ENCODE measurements at places on chromosomes 2 and 18.

GRCh38 chr2:135245071-135245470 lies 193.0 kb downstream of the RAB3GAP1 start:
- no peak for DNase-seq

DNA sequence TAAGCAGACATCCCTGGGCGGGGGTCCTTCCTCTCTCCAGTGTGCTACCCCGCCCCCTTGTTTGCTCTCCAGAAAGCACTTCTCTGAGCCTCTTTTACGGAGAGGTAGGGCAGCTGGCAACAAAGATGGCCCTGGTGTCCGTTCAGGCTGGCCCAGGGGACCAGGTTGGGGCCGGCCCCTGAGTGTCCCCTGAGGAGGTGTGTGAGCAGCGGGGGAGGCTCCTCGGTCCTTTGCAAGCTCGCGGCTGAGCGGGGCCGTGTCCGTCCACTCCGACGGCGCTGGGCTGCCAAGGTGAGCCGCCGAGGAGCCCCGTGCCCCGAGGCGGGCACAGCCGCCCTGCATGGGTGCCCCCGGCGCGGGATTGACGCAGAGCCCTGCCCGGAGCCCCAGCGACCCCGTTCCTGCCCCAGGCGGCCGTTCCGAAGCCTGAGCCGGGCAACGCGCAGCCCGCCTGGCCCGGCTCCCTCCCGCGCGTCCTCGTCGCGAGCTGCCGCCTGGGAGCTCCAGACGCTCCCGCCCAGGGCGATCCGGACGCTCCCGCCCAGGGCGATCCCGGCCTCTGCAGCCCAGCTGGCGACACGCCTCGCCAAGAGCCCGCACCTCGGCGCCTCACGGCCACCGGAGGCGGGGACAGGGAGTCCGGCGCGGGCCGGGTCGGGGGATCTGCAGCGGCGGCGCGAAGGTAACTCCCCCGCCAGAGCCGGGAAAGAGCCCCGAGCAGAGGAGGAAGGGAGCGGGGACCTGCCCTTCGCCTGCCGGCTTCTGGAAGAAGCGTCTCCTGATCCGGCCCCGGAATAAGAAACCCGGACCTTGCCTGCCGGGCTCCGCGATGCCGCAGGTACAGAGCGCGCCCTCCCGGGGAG lies at the start of gene PROKR1:
Gene PROKR1, plus strand, starts transcription at position 569 of the 863 bp plus-strand sequence. CDS start 2,243 bp downstream, outside the sequence.
- no peak for DNase-seq

DNA sequence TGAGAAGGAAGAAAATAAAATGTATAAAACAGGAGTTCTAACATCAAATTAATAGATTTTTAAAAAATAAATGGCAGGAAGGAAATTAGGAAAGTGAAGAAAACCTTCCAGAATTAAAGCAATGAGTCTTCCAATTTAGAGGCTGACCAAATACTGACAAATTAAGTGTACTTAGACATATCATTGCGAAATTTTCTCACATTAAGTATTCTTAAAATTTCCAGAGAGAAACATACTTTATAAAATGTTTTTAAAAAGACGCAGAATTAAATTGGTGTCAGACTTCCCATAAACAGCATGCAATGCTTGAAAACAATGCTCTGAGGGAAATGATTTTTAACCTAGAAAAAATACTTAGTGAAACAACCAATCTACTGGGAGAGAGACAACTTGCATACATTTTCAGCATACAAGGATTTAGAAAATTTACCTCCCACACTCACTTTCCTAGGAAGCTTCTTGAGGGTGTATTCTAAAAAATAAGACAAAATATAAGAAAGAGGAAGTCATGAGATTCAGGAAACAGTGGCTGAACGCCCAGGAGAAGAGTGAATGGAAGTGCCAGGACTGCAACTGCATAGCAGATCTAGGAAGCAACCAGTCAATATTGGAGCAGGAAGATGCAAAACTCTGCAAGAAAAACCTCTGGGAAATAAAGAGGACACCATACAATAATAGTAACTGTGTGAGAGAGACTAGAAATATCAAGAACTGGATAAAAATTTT lies 339.9 kb downstream of the ADCYAP1 start:
- no peak for DNase-seq

DNA sequence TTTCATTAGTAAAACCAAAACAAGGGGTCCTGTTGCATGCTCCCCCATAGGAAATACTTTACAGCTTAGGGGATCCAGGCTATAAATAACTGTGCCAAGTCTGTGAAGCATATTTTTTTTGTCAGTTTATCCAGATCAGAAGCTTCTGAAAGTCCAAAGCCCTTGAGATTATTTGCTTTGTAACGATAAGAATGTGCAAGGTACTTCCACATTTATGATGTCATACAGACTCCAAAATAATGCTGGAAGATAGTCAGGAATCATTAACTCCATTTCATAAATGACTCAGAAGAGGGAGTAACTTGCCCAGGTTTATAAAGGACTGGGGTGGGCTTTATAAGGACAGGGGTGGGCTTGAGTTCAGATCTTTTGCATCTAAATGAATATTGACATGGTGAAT lies 29.3 kb downstream of the RDH14 start:
- DNase-seq: no peak

DNA sequence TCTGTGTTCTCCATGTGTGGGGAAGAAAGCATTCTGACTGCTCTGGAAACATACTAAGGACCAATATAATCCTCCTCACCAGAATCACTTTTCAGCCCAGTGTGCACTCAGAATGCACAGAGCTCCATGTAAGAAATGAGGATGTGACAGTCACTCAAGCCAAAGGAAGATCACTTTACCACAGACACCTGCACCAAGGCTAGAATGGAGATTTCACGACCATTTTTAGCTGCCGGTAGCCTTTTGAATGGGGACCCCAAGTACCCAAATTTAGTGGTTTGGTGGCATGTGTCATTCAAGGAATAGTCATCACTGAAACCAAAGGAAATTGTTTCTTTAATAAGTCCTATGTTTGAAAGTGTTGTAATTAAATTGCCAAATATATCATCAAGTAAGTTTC lies 613.2 kb upstream of the ACVR2A start:
- DNase-seq: no peak

GRCh38 chr18:7273301-7273921 lies 42.5 kb downstream of the LRRC30 start:
- DNase-seq: no peak

GRCh38 chr2:207920321-207920720 lies 105.0 kb downstream of the PLEKHM3 start:
- DNase-seq: no peak

DNA sequence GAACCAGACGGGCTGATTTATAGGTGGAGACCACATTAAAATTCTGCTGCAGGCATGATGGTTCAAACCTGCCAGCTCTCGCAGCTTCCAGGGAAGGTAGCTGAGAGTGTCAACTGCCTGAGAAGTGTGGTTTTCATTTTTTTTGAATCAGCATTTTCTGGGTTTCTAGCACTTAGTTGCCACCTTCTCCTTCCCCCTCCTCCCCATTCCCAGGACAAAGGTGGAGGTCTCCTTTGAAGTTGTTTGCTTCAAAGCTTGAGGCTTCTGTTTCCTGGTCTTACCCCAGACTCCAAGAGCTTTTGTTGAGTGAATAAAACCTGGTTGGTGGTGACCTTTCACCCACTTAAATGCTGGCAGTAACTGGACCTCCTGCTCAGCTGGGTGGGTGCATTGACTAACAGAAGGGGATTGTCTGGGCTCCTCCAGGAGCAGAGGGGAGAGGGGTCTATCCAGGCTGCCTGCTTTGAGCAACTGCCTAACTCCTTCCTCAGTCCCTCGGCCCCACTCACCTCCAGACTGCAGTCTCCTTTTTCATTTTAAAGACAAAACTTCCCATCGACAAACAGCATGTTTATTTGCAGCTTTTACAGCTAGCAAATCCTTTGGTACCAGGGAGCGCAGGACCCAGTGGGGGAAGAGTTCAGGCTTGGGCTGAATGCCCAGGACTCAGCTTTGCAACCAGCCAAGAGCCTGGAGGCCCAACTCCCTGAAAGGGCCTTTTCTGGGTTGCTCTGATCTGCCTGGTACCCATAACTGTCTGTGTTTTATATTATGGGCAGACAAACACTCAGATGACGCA lies 3.5 kb downstream of the RHOB start:
- no peak for DNase-seq

- no peak for DNase-seq
Measured at GRCh38 chr2:11004199-11004598, 92.5 kb downstream of the KCNF1 start.

DNA sequence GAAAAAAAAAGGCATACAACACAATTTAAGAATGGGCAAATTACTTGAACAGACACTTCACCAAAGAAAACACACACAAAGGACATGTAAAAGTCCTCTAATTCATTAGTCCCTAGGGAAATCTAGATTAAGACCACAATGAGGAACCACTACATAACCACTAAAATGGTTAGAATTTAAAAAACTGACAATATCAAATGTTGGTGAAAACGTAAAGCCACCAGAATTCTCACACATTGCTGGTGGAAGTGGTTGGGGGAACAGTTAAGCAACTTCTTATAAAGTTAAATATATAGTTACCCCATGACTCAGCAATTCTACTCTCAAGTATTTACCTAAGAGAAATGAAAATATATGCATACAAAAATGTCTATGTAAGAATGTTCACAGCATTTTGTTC lies 11.8 kb downstream of the RTN4 start:
- no peak for DNase-seq

DNA sequence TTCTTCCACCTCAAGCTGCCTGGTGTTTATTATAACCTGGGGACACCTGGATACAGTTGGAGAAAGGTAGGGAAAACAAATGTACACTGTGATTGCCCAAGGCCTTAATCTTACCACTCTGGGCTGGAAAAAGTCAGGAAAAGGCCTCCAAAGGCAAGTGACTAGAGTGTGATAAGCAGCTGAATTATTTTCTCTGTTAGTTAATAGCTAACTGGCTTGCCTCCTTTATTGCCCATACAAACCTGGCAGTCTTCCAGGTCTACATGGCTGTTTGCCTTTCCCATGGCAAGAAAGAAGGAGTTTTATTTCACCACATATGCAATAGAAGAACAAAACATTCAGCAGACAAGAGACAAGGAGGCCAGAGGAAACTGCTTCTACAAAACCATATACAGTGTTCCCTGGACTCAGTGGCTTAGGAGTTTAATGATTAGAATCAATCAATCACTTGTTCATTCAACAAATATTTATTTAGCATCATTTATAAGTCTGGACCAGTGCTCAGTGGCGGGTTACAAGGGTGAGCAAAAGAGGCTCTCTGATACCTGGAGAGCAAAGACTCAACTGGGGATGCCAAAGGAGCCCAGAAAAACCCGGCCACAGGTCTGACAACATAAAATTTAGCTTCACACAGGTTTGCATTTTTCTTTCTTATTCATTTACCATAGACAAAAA lies 27.5 kb upstream of the SUCLG1 start:
- no peak for DNase-seq

- no peak for DNase-seq
Measured at GRCh38 chr18:33010149-33010548, 237.3 kb upstream of the KLHL14 start.

- no peak for DNase-seq
Measured at GRCh38 chr2:3338340-3338739, 39.3 kb downstream of the EIPR1 start.

GRCh38 chr18:39058386-39059000 lies 1492.9 kb upstream of the CELF4 start:
- no peak for DNase-seq

GRCh38 chr2:128473175-128474035 lies 154.7 kb upstream of the HS6ST1 start:
- DNase-seq: no peak

GRCh38 chr2:144414324-144414845 lies 105.5 kb downstream of the ZEB2 start:
- no peak for DNase-seq

GRCh38 chr2:129276978-129277584 lies 702.4 kb upstream of the RAB6C start:
- DNase-seq: no peak

DNA sequence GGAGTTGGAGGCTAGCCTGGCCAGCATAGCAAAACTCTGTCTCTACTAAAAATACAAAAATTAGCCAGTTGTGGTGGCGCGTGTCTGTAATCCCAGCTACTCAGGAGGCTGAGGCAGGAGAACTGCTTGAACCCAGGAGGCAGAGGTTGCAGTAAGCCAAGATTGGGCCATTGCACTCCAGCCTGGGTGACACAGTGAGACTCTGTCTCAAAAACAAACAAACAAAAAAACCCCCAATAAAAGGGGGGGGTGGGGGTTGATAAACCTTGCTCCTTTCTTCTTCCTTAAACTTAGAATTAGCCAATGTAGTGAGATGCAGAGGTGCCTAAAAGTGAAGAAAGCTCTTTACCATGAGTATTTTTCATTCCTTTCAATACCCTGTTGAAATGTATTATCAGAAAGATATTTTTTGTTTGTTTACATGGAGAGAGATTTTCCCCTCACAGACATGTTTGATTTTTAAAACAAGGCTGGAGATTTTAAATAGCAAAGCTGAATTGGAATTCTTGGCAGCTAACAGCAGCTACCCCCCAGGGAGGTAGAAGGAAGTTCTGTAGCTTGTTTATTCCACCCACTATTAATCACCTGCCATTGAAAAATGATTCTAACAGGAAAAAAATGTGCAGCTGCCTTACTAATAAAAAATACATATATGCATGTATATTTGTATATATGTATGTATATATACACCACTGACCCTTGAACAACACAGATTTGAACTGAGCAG lies 48.6 kb downstream of the GYPC start:
- no peak for DNase-seq

- DNase-seq: no peak
Measured at GRCh38 chr2:38748943-38749804, 2.0 kb downstream of the SRSF7 start.

DNA sequence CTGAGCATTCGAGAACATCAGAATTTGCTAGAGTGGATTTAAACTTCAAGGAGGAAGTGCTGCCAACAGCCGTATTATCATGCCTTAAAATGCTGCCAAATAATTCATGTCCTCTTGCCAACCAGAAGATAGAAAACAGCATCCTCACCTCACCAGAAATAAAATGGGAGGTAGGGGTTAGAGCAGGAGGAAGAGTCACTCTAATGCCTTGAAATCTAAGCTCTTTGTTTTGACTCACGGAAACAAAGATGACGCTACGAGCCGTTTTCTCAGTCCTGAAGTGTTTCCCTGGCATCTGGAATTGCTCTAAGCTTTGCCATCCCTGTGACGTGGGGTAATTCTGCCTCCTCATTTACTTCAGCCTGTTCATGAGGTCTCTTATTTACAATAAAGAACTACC lies 97.1 kb downstream of the PRPF40A start:
- DNase-seq: no peak

- no peak for DNase-seq
Measured at GRCh38 chr2:20071397-20072383, 20.3 kb upstream of the LAPTM4A start.

- no peak for DNase-seq
Measured at GRCh38 chr2:180690611-180691010, 289.8 kb upstream of the UBE2E3 start.

DNA sequence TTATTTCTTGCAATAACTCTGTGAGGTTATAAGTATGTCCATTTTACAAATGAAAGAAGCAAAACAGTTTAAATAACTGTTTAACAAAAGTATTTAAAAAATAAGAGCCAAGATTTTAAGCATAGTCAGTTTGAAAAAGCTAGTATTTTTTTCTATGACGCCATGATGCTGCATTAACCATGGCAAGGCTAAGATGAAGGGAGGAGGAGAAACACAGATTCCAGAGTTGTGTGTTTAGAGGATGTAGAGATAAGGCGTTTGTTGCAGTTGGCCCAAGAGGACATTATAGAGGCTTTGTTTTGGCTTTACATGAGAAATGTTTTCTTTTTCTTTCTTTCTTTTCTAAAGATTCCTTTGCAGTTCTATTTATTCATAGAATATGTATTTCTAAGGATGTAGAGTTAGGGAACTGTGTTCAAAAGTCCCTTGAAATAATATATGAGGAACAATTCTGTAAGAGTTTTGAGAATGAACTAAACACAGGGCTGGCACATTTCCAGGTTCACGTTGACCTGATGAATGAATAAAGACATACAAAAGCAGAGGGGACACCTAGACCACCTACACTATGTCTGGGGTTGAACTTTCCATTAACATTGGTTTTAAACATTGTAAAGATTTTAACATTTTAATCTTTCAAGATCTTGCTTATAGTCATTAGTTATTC lies 244.2 kb downstream of the KCNS3 start:
- DNase-seq: no peak
